Activated naive CD8-positive, alpha-beta T cell treated with anti-CD3 and anti-CD28 coated beads, Interleukin-2, amount 10 ng/mL, durations not matched to agents 7 days and 5 days (primary cell): ENCODE measurements at places on chromosomes 5 and 9. TPM values are rescaled to one million over a fixed set of nuclear protein-coding genes. Genes with fewer than 3 reads are reported as not detected.

DNA sequence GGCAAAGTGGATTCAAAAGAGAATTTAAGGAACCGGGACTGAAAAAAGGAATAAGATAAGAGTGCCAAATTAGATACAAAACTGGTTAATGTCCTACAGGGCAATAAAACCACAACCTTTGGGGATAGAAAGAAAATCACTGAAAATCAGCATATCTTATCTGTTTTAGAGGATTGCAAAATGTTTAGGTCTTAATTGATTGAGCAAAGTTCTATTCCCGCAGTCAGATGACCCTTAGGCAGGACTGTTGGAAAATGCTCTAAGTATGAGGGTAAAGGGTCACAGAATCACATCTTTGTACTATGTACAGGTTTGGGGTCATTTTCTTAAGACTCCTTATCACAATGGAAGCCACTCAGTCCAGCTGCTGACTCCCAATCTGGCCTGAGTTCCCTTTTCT is 129.0 kb downstream of the GABBR2 start:
- DNase-seq, result no peak

DNA sequence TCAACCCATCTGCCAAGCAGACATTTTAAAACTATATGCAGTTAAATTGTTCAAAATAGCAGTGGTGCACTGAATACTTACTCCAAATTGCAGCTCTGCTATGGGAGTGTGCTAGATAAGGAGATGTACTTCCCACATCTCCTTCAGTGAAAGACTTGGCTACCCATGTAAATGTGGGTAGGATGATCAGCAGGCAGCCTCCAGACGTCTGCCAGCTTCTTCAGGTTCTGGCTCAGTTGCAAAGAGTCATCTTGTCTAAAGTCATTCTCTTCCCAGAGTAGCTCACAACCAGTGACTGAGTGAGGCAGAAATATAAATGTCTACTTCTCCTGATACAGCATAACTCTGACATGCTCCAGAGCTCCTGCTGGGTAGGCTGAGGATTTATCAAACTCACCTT is 1050.0 kb upstream of the CDH10 start:
- DNase-seq, result no peak

The SLC34A1 gene
- total RNA-seq, result 2.1 TPM

The PDE6A gene
- total RNA-seq, result not detected

The SPINK4 gene
- total RNA-seq, result not detected
